ENCODE measurements at places on chromosomes 7 and 10. TPM values are rescaled to one million over a fixed set of nuclear protein-coding genes. Genes with fewer than 3 reads are reported as not detected.

SPDYE5 gene
- polyA plus RNA-seq: 0.10 TPM

DNA sequence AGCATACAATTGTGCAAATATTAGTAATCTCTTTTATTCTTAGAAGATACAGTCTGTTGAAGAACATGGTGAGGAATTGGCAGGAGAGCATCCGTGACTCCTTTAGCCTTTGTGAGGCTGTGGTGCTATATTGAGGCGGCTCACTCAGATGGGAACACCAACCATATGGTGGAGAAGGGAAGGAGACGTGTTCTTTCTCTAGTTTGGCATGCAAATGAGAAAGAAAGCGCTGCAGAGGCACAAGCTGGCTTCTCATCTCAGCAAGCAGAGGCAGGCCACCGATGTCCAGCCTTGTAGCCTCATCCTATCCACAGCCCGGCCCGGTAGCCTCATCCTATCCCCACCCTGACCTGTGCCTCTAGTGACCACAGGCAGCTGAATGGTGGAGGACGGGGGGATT is 288.3 kb downstream of the CAMK1D start:
- DNase-seq: no peak

DNA sequence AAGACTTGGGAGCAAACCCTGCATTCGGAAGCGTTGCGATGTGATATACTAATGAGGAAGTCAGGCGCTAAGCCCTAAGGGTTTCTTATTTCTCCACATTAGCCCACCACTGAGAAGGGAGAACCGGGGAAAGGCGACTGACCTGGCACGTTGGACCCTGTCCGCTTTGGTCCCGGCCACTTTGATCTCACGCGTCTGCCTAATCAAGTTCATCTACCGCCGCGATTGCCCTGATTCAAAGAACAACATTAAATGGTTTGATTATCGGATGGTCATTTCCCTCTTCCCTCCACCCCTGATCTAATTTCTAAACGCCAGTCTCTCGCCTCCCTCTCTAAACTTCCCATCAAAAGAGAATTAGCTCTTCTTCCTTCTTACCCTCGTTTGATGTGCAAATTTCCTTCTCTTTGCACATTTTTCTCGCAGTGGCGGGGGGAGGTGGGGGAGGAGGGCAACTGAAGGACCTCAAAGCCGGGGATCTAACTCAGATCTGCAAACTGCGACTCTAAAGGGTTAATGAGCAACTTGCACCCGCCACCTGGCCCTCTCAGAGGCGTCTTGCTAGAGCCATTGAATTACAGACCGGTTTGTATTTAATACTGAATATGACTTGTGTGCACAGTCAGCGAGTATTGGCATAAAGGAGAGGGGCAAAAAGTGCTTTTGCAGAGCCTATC is 687 bp upstream of the DKK1 start:
- no peak for DNase-seq

DNA sequence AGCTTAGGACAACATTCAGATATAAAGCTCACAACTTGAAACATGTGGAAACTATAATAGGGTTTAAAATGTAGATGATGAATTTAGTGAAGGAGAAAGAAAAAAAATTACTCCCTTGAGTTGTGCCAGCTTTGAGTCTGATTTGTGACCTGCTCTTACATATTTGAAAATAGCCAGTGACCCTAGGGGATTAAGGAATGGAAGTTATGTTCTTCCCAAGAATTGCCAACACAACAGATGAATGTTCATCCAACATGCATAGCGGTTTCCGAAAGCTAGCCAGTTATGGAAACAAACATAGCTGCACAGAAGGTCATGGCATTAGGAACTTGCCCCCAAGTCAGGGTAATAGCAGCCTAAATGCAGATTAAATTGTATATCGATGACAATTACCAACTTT is 10.8 kb downstream of the TMEM196 start:
- DNase-seq: no peak

Measured in naive thymus-derived CD8-positive, alpha-beta T cell (primary cell).